Activated CD8-positive, alpha-beta T cell treated with anti-CD3 and anti-CD28 coated beads for 36 hours (primary cell): ENCODE measurements at places on chromosomes 16 and 17.

- DNase-seq: no peak
Measured at GRCh38 chr16:47581114-47581513, 120.0 kb downstream of the PHKB start.

GRCh38 chr16:81597079-81597658, 152.6 kb downstream of the CMIP start:
- DNase-seq: no peak

DNA sequence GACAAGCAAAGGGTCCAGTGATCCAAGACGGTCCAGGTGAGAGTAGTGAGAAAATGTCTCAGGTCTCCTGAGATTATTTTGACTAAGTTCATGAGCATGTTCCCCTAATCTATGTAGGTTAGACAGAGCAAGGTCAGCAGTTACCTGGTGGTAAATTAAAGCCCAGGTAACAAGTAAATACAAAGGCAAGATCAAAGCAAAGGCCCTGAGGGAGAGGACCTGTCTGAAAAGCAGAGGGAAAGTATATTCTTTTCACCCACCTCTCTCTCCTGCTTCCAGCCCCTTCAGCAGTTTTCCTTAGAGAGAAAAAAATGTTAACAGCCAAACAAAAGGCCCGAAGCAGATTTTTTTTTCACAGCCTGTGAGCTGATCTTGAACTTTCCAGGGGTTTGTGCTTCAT, 302.7 kb downstream of the MAP2K6 start:
- no peak for DNase-seq

GRCh38 chr16:48734220-48734619, 124.2 kb upstream of the N4BP1 start:
- no peak for DNase-seq

GRCh38 chr17:81898029-81898866, 3.8 kb upstream of the NPB start:
- no peak for DNase-seq

DNA sequence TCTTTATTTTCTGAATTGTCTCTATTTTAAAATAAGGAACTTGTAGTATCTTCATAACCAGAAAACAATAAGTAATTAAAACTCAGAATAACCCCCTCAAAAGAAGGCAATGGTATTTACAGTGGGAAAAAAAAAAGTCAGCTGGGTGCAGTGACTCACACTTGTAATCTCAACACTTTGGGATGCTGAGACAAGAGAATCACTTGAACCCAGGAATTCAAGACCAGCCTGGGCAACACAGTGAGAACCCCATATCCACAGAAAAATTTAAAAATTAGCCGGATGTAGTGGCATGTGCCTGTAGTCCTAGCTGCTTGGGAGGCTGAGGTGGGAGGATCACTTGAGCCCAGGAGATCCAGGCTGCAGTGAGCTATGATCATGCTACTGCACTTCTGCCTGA, 33.5 kb downstream of the ADAM11 start:
- no peak for DNase-seq

GRCh38 chr16:25951999-25952398, 260.2 kb downstream of the HS3ST4 start:
- DNase-seq: no peak

GRCh38 chr17:48584223-48584741, 5.8 kb downstream of the HOXB3 start:
- no peak for DNase-seq

GRCh38 chr16:23676924-23677480, 1.7 kb upstream of the PLK1 start:
- DNase-seq: no peak

DNA sequence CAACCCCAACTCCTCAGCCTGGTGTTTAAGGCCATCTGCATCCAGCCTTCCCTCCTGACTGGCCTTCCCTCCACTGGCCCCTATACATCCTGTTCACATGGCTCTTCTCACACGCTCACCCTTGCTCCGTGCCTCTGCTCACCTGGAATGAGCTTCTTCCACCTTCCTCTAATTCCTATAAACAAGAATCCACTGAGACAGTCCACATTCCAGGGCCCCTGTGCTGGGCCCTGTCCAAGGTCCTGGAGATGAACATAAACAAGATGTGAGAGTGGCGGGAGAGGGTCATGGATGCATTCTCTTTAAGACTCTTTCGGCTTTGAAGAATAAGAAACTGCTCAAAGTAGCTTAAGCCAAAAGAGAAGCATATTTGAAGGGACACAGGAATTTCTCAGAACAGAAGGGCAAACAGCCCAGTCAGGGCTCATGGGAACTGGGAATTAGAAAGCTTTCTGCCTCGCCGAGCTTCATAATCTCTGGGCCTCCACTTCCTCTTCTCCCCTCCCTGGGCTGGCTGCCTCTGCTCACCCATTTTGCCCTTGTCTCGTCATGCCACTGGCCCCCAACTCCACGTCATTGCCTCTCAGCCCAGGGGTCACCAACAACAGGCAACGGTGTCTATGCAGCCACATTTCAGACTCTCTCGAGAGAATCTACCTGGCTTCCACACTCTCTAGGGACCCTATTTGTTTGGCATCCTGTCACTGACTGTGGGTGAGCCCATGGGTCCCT, 13.5 kb downstream of the SPPL2C start:
- peak; percentile 22 for DNase-seq
